NCI-H345 (cell line): ENCODE measurements at places on chromosomes 13 and 19.
A peak's percentile ranks its signal among the peaks of the same experiment; 100 is the strongest.

GRCh38 chr19:10936661-10937084 lies 8.1 kb downstream of the TIMM29 start:
- peak; percentile 83 for DNase-seq

- no peak for DNase-seq
Observed at GRCh38 chr19:7257148-7258040, 36.8 kb downstream of the INSR start.

GRCh38 chr13:24274452-24275021 lies 34.8 kb upstream of the C1QTNF9 start:
- DNase-seq, result no peak

DNA sequence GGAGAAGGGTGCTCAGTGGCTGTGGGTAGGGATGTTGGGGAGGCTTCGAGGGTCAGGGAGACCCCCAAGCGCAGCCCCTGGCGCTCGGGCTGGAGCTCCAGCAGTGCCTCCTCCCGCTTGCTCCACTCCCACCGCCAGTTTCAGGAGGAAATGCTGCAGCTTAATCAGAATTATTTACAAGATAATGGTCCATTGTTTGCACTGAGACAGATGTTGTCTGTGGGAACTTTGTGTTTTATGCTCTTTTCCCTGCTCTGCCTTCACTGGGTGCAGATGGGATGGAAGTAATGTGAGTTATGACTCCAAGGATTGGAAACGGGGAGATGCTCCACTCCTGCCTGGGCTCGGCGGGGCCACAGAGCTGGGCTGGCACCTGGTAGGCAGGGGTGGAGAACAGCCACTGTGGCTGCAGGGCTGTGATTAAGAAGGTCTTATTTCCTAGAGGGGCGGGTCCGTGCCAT lies 192.4 kb downstream of the ZNF536 start:
- no peak for DNase-seq

GRCh38 chr19:6718741-6719539 lies 1.5 kb downstream of the C3 start:
- DNase-seq, result no peak

DNA sequence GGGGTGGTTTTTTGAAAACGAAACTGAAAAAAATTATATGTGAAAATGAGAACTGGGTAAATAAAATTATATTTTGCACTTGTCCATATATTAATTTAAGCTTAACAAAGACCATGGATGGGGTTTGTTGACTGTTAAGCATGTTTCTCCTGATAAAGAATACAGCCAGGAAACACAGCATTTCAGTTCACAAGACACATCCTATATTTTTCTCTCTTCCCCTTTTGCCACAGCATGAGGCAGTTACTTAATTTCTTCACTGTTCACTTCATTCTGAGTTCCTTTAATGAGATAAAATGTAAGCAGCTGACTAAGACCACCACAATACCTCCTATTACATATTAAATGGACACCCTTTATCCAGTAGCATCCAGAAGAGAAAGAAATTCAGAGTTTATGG lies 64.0 kb downstream of the RXFP2 start:
- no peak for DNase-seq

DNA sequence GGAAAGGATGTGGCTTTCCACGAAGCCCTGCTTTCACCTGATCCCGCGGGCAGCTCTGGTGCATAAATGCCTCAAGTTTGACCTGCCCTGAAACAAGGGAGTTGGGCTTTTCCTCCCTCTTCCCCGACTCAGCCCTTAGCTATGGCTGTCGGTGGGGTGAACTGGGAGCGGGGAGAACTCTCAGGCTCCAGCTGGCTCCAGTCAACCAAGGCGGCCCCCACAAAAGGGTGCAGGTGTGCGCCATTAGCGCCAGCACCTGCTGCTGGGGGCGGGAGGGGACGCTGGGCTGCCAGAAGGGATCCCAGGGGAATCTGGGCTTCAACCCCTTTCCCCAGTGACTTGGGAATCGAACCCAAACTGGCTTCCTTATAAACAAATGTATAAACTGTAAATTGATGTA lies 7.1 kb upstream of the DHRS12 start:
- peak; percentile 38 for DNase-seq
